Small intestine (tissue), 16 donors: ENCODE measurements at places on chromosomes 1 and 21.

- DNase-seq, result no peak
These were observed 14.9 kb upstream of the CYB5R1 start for GRCh38 chr1:202981939-202982338.

GRCh38 chr1:27218736-27219135, 15.7 kb upstream of the WDTC1 start:
- no peak for DNase-seq

DNA sequence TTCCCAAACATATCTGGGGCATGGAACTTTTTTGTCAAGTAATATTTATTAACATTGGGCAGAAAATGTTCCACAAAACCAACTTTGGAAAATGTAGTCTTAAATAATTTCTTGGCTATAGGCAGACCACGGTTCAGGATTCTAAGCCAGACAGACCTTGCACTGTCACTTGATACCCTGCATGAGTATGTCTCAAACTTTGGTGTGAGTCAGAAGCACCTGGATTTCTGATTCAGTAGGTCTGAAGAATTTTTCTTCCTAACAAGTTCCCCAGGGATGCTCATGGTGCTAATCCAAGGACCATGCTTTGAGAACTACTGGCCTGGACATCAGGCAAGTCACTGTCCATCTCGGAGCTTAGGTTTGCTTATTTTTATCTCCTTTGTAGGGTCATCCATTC, 562.0 kb downstream of the PLPP3 start:
- DNase-seq, result no peak

DNA sequence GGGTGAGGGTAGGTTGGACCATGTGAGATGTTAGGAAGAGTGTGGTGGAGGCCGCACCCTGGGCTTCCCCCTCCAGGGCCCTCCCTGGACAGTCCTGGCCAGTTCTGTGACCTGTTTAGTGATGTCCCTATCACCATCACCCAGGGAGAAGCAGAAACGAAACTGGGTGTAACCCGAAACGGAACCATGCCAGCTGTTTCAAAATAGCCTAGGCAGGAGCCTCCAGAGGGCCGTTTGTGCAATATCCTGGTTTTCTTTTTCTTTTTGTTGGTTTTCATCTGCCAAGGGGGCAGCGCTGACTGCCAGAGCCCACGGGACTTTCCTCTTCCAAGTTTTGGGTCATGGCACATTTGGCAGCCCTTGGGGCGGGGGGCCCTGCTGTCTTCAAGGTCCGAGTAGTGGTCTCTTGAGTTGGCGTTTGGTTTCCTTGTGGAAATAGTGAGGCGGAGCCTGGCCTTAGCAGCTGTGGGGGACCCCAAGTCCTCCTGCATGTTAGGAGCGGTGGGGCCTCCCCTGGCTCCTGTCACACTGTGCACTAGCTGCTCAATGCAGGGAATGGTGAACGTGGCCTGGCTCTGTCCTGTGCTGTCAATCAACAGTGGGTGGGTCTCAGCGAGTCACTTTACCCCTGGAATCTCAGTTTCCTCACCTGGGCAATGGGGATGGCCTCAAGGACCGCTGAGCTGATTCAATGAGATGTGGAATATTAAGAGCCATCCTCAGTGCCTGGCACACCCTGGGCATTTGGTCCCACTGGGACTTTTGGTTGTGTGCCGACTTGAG, 90.7 kb downstream of the ARHGEF10L start:
- no peak for DNase-seq

- no peak for DNase-seq
These were observed 28.5 kb downstream of the KCND3 start for GRCh38 chr1:111961016-111961415.

DNA sequence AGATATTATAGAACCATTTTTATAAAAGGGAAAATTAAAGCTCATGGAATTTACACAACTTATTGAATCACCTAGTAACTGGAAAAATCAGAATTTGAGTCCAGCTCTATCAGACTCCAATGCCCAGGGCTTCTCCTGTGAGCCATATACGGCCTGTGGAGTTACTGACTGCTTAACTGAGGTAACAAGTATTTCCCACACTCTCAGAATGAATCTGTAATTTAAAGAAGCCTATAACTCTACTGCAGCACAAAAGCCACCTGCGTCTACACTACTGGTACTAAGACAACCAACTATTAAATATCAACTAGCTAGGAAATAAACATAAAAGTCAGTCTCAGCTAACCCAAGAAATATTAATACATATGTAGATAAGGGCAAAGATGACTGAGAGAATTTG, 29.4 kb downstream of the SMYD3 start:
- no peak for DNase-seq
